SK-N-DZ (cell line): ENCODE measurements at places on chromosomes 1 and 21.

- DNase-seq = no peak
Observed at GRCh38 chr21:22342889-22343288, 1344.7 kb downstream of the NCAM2 start.

GRCh38 chr1:30636621-30637020, 86.8 kb downstream of the MATN1 start:
- no peak for DNase-seq

- no peak for DNase-seq
Observed at GRCh38 chr1:201156819-201157218, 2.5 kb upstream of the TMEM9 start.

DNA sequence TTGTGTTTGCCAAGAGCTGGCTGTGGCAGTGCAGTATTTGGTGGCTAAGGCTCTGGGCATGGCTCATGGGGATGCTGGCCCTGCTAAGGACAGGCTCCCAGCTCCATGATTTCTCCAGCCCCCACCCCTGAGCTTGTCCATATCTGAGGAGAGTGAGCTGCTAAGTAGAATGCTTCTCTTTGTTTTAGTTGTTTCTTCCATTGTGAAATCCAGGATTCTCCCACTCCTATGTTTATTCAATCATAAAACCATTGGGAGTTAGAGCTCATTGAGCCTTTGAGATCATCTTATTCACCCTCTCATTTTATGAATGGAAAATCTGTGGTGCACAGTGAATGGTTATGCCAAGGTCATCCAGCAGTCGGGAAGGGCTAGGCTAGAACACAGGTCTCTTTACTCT, 188.8 kb downstream of the TNR start:
- no peak for DNase-seq

- no peak for DNase-seq
Observed at GRCh38 chr1:53556657-53557227, 97.5 kb downstream of the DMRTB1 start.
